Cerebellar nuclear complex (tissue), 1 donor: ENCODE measurements at places on chromosomes 6 and 20.

DNA sequence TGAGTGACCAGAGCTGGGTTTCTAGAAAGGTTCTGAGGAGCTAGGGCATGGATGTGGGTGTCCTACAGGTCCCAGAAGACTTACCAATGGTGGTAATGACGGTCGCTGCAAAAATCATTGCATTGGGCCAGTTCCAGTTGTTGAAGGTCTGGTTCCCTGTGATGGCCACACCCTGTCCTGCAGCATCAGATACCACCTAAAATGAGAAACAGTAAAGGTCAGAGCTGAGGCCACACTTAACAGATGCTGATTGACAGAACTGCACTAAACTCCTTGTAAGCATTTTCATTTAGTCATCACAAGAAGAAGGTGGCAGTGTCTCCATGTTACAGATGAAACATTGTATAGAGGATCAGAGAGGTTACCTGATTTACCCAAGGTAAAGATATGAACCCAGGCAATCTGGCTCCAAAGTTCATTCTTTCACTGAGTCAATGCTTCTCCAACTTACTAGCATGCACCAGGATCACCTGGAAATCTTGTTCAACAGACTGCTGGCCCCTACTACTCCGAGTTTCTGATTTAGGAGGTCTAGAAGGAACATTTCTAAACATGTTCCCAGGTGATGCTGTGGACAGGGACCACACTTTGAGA is 33.4 kb downstream of the KCNK5 start:
- no peak for DNase-seq

DNA sequence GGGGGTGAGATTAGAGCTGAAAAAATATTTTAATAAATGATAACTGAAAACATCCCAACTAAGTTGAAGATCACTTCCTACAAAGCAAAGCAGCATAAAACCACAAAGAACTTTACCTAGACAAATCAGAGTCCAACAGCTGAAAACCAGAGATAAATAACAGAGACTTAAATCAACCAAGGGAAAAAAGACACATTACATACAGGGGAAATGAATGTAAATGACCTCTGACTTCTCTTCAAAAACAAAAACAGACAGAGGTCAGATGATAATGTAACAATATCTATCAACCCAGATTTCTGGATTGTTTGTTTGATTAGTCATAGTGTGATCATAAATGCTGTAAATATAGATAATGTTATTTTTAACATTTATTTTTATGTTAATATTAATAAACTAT is 782.8 kb downstream of the TFAP2A start:
- DNase-seq, result no peak

- DNase-seq, result no peak
These were observed 55.7 kb downstream of the SYTL3 start for GRCh38 chr6:158705386-158706126.

DNA sequence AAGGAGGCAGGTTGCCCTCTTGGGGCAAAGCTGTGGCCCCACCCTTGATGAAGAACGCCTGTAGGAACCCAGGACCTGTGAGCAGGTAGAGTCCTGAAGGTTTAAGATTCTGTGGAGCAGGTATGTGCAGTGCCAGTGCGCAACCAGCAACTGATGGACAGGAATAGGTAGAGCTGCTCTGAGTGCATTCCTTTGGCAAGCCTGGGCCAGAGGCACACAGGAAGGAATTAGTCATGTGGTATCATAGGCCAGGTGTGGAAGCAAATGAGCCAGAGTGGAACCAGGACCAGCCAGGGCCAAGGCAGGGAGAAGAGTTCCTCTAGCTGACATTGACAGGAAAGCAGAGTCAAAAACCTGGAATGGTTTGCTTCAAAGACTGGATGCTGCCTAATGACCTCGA is 1.4 kb upstream of the KHDC1 start:
- DNase-seq, result no peak

- DNase-seq, result no peak
These were observed 68.7 kb upstream of the FBXO30 start for GRCh38 chr6:145883263-145883662.

GRCh38 chr6:13406781-13407180 is 78.4 kb upstream of the TBC1D7 start:
- no peak for DNase-seq

- DNase-seq, result no peak
These were observed 19.4 kb downstream of the COL11A2 start for GRCh38 chr6:33172688-33173534.

GRCh38 chr20:41664584-41664983 is 46.4 kb upstream of the CHD6 start:
- no peak for DNase-seq

DNA sequence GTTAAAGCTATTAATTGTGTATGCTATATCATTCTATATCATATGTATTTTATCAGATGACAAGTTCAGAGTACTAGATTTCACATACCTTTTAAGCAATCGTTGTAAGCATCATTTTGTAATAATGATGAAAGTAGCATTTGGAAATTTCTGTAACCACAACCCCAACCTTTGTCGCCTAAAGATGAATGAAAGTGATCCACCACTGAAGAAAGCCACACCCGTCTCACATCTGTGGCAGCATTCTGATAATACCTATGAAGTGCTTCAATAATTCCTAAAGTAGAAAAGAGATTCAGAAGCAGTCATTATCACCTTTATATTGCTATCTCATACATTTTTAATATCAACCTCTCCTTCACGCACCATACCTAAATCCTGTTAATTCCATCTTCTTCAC is 16.6 kb downstream of the ZUP1 start:
- DNase-seq, result no peak

GRCh38 chr6:164167873-164168405 is 753.4 kb downstream of the QKI start:
- DNase-seq, result no peak

- no peak for DNase-seq
These were observed 29.1 kb downstream of the NDUFAF5 start for GRCh38 chr20:13813910-13814309.

DNA sequence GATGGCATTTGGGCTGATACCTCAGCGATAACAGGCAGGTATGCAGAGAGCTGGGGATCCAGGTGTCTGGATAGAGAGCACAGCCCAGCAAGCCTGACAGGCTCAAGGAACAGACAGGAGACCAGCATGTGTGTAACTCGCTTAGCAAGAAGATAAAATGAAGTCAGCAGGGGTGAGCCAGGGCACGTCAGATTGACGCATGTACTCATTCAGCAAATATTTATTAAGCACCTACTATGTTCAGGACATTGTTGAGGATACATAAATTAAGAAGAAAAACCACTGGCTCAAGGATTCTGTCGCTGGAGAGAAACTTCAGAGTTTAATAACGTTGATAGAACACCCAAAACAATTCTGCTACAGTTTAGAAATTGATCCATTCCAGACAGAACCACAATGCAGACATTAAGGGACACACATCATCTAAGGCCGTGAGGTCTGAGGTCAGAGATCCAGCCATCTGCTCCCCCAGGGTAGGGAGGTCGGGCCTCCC is 1.0 kb upstream of the DUSP22 start:
- DNase-seq, result no peak

DNA sequence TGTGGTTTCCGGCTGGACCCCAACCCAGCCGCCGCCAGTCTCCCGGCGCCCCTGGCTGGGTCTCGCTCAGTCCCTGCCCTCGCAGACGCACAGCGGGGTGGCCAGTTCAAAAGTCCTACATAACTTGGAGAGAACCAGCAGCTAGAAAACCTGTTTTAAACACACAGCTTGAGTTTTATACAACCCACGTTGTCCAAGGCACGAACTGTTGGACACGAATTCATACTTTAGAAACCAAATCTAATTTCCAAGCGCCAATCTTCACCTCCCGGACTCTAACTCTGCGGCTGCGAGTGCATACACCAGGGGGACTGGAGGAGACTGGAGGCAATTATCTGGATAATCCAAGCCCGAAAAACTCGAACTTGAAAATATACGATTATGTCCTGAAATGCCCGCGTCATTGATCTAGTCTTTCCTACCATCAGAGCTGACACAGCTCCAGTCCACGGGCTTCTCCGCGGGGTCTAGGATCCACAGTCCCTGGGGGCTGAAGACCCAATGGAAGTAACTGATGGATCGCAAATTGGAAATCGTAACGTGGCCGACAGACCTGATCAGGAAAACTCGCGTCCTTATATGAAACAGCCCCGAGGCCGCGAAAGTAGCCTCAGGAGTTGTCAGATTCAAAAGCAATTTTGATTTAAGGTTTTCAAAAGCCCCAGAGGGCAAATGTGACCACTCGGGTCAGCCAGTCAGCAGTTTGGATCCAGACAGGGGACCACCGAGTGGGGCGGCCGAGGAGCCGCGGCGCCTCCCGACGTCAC is 843 bp upstream of the HEY2 start:
- no peak for DNase-seq

GRCh38 chr20:40422656-40423055 is 266.4 kb downstream of the MAFB start:
- no peak for DNase-seq

- no peak for DNase-seq
These were observed 565.4 kb downstream of the RFPL4B start for GRCh38 chr6:112912416-112913101.

DNA sequence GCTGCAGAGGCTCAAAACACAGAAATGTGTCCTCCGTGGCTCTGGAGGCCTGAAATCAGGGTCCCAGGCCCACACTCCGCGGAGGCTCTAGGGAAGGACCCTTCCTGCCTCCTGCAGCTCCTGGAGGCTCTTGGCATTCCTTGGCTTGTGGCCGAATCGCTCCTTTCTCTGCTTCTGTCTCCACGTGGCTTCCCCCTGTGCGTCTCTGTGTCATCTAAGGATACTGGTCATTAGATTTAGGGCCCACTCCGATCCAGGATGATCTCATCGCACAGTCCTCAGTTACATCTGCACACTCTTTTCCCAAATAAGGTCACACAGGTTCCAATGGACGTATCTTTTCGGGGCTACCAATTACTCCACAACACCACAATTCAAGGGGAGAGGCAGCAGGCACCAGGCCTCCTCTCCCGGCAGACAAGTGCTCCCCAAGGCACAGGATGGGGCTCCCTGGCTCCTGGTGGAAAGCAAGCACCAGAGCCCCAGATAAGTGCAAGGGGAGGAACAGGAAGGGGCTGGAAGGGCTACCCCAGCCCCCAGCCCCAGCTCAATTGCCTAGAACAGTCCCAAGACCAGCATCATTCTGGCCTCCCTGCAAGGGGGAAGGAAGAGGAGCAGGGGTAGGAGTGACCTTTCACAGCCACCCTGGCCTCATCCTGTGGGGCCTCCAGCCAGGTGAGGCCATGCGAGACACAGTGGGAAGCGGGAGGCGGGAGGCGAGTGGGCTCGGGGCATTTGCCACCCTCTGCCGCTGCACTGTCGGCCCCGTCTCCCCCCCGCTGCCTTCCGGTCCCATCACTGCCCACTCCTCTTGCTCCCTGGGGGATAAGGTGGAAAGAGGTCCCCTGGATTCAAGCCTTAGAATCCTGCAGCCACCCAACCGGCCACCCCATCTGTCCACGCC is 16.3 kb downstream of the NTSR1 start:
- DNase-seq, result no peak

- no peak for DNase-seq
These were observed 778 bp upstream of the LOC128125822 start for GRCh38 chr6:63571361-63572043.

DNA sequence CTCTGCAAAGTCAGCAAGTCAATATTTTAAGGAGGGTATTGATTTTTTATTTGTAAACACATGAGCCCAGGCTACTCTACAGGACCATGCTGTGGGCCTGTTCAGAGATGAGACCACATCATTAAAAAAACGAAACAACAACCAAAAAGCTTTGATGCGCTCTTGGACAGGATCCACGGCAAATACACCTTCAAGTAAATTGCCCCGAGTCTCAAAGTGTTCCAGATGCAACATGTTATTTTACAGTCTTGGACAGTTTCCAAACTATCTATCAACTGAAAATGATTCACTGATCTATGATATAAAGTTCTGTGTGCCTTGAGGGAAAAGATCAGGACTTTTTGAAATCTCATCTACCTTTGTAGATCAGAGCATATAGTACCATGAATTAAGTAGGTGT is 25.8 kb upstream of the CARMIL1 start:
- no peak for DNase-seq

GRCh38 chr6:29558439-29559079 is 973 bp downstream of the UBD start:
- no peak for DNase-seq

DNA sequence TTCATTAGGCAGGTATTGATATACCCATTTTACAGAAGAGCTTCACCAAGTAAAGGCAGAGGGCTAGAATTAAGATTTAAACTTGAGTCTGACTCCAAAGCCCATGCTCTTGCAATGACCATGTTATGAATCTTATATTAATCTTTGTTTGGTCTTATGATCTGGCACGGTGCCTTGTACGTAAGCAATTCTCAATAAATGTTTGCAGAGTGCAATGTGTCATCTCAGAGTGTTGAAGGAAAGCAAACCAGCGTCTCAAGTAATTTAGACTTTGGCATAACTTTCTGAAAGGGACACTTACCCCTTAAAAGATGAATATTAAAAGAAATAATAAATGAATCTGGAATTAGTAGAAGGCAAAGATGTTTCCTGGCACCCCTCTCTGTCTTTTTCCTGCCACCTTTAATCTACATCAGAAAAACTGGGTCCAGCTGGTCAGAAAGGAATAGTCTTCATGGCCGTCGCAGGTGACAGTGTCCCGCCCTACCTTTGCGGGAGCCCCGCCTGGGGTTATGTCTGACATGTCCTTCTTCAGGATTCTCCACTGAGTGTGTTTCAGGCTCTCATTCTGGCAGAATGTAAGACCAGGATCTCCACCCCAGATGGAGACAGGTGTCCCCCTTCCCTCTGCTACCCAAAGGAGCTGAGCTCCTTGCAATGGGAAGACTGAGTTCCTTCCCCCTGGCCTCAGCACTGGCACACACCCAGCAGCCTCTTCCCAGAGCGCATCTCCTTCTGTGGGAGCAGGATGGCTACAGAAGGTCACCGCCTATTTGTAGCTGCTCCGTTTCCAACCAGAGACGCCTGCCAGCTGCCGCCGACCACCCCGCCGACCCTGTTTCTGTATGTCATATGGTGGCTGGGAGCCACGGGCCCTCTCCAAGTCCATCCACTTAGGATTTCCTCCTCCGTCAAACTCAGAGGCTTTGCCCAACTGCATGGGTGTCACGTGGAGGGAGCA is 266.3 kb upstream of the ECI2 start:
- no peak for DNase-seq

GRCh38 chr6:3026791-3027626 is 27.3 kb downstream of the NQO2 start:
- no peak for DNase-seq

- DNase-seq, result no peak
These were observed 45.2 kb downstream of the BACH2 start for GRCh38 chr6:90251295-90251992.

GRCh38 chr20:25397821-25398220 is 7.2 kb upstream of the ABHD12 start:
- DNase-seq, result no peak

GRCh38 chr6:156955494-156956183 is 178.5 kb downstream of the ARID1B start:
- DNase-seq, result peak; percentile 67

GRCh38 chr6:100255701-100256100 is 209.0 kb downstream of the SIM1 start:
- DNase-seq, result no peak
